ENCODE measurements at places on chromosomes 7 and 10.

DNA sequence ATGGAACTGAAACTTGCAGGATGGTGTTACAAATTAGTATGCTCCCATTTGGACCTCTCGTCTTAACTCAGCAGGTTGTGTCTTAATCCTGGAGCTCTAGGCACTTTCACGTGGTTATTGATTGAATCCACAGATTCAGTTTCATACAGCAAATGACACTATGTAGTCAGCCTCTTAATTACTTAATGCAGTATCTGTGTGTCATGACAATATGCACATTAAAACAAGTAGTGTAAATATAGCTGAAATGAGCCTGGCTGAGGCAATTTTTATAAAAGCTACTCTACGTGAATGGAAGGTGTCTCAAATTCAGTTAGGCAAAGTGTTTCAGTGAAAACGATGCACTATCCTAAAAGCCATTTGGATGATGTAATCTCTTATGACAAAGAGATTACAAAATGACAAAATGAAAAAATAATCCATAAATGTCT is 86.8 kb downstream of the CD36 start:
- DNase-seq: no peak

GRCh38 chr7:32039000-32039756 is 31.0 kb downstream of the PDE1C start:
- DNase-seq: no peak

GRCh38 chr10:30873411-30873810 is 158.3 kb downstream of the ZNF438 start:
- no peak for DNase-seq

- no peak for DNase-seq
Measured at GRCh38 chr7:111785076-111785475, 222.8 kb upstream of the IMMP2L start.

DNA sequence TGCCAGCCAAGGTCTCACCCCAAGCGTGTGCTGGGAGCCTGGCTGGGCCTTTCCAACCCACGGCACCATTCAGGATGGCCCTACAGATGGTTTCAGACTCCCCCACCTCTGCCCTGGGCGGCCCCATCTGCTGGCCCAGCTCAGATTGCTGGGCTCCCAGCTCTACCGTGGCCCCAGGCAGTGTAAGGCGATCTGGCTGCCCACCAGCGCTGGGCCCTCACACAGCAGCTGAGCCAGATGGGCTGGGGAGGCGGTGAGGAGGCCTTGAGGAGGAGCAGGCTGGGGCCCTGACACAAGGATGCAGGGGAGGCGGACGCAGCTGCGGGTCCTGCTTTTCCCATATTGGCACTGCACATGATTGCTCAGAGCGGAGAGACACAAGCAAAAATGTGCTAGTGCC is 162.8 kb downstream of the NRF1 start:
- no peak for DNase-seq

DNA sequence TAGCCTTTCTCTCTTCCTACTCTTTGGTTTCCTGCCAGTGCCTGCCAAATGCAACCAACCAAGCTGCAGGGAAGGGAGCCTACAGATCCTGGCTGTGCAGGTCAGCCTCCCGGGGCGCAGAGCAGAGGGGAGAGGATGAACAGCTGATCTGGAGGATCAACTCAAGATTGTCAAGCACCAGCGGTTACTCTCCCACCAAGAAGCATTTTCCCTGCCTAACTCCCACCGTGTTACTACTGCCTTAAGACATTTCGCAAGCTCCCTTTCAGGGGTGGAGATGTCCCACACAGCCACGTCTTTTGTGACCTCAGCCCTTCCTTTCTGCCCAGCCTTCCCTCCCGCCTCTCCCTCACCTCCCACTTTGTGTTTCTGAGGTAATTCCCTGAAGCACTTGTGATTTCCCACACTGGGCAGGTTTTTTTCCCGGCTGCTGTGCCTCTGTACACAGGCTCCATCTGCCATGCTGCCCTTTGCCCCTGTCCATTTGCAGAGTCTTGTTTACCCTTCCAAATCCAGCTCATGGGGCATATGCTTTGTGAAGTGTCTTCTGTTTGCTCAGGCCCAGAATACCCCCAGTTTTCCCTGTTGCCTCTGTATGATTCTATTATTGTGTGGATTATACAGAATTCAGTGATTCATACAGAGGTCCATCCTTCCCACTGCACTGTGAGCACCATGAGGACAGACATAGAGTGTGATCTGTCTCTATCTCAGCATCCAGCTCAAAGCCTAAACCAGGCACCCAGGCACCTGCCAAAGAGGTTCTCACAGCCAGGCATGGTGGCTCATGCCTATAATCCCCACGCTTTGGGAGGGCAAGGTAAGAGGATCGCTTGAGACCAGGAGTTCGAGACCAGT is 40.9 kb upstream of the PAPSS2 start:
- no peak for DNase-seq

GRCh38 chr7:112876877-112877276 is 86.7 kb upstream of the TMEM168 start:
- DNase-seq: no peak

- no peak for DNase-seq
Measured at GRCh38 chr10:44662051-44662450, 249.1 kb upstream of the TMEM72 start.

DNA sequence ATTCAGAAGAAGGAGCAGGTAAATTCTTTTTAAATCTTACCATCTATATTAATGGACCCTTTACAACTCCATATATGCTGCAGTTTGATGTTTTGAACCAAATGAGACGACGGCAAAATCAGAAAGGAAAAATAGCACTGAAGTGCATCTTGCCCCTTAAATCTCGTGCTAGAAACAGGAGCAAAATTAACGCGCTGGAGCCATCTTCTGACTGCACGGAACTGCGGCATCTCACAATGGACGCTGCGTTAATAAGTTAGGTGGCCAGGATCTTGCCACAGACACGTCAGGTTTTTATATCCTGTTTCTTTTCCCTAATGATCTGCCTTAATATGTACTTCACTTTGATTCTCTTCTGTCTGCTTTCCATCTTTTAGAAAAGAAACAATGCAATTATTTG is 354.5 kb downstream of the TFEC start:
- no peak for DNase-seq
